ENCODE measurements at places on chromosomes 4 and X. TPM values are rescaled to one million over a fixed set of nuclear protein-coding genes. Genes with fewer than 3 reads are reported as not detected.

Gene IGSF1
- 0.63 TPM for total RNA-seq

Gene P2RY4
- 0.74 TPM for total RNA-seq

Gene ATP1B4
- 9.9 TPM for total RNA-seq

Gene GPR82
- 0.26 TPM for total RNA-seq

Gene MSX1
- total RNA-seq: 4.7 TPM

Gene PRDM5
- 76.5 TPM for total RNA-seq

Gene RENBP
- 4.4 TPM for total RNA-seq

Gene XKRX
- 0.63 TPM for total RNA-seq

Gene XAGE2
- not detected for total RNA-seq

Gene CT47B1
- not detected for total RNA-seq

Gene BTK
- 7.6 TPM for total RNA-seq

Gene CXXC4
- total RNA-seq: 5.1 TPM

Gene IL2RG
- total RNA-seq: 1.2 TPM

Gene STOX2
- total RNA-seq: 35.7 TPM

All from urinary bladder (tissue), 4 donors.